ENCODE measurements at places on chromosomes 16 and 17.

DNA sequence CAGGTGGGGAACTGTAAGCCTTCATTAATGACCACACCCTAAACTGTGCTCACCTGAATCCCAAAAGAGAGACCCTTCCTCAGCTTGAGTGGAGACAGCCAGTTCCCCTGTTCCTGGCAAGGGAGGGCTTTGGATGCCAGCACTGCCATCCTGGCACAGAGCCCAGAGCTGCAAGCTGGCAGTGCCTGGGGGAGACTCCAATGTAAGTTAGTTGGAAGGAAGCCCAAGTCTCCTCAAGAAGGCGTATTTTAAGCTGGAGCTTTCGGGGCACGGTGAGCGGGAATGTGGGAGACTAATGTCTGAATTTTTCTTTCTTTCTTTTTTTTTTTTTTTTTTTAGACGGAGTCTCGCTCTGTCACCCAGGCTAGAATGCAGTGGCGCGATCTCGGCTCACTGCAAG, 4.7 kb downstream of the CDC42EP4 start:
- DNase-seq = no peak

DNA sequence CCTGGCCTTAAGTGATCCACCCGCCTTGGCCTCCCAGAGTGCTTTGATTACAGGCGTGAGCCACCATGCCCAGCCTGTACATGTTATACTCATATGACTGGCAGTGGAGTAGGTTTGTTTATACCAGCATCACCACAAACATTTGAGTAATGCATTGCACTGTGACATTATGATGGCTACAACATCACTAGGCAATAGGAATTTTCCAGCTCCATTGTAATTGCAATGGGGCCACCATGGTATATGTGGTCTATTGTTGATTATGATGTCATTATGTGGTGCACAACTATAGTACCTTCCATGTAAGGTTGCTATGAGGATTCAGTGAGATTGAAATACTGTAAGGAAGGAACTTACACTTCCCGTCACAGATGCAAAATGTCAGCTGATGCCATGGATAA, 168.9 kb downstream of the COPRS start:
- DNase-seq = no peak

DNA sequence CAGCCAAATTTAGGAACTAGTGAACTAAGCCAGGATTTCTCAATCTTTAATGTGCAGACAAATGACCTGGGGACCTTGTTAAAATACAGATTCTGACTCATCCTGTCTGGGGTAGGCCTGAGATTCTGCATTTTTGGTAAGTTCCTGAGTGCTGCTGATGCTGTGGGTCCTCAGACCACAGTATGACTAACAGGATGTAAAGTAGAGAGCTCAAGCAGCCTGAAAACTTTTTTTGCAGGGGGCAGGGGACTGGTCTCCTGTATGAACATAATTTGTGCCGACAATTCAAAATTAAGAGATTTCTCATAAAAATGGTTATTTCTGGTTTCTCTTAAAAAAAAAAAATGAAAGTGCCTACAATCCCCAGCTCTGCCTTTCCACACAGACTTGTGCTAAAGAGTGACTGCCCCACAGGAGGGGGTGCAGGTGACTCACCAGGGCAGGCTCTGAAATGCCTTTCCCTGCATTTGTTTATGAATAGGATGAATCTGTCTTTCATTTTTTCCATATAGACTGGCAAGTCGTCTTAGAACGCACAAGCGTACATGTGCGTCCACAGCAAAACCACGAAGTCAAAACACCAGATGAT, 271.5 kb downstream of the PHKB start:
- DNase-seq = no peak

- DNase-seq = no peak
Measured at GRCh38 chr16:85592700-85593493, 20.2 kb upstream of the GSE1 start.

DNA sequence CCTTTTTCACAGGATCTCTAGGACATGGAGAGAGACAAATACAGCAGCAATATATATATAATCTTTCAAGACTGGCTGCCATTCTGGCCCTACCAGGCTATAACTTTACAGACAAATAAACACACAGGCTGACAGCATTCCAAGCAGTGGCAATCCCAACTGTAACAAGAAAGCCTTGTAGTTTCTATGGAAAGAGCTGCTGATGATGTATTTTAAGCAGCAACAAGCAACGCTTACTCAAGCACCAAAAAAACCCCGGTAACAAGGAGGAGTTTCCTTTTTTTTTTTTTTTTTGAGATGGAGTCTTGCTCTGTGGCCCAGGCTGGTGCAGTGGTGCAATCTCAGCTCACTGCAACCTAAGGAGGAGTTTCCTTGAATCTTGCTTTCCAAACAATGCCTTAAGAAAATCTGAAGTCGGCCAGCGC, 23.2 kb downstream of the LSM12 start:
- DNase-seq = no peak

- peak; percentile 42 for DNase-seq
Measured at GRCh38 chr17:48814504-48814903, 2.5 kb downstream of the TTLL6 start.

DNA sequence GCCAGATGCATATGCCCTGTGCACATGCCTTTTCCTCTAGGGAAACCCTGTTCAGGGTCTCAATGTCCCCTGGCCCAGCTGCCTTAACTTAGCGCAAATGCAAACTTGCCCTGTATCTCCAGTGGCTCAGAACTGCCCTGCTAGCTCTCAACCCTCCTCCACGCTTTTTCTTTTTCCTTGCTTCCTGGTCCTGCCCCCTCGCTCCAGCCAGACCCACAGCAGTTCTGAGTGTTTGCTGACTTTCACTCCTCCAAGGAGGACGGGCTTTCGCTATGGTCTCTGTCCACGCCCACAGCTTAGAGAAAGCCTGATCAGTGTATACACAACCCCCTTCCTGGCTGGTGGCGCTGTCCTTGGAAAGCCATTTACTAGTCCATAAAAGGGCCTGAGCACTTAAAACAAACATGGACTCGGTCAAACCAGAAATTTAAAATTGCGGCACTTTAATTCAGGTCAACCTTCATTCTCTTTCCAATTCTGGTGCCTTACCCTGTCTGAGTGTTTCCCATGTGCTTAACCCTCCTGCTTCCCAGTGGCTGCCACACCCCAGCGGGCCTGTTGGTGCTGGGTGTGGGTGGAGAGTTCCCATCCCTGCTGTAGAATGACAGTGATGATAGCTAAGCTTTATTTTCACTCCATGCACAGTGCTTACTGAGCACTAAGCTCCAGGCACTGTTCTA, 15.6 kb upstream of the TMEM98 start:
- no peak for DNase-seq

GRCh38 chr16:9077091-9077809, 14.2 kb upstream of the HAPSTR1 start:
- peak; percentile 44 for DNase-seq

GRCh38 chr16:79309606-79310005, 290.9 kb downstream of the MAF start:
- DNase-seq = no peak

DNA sequence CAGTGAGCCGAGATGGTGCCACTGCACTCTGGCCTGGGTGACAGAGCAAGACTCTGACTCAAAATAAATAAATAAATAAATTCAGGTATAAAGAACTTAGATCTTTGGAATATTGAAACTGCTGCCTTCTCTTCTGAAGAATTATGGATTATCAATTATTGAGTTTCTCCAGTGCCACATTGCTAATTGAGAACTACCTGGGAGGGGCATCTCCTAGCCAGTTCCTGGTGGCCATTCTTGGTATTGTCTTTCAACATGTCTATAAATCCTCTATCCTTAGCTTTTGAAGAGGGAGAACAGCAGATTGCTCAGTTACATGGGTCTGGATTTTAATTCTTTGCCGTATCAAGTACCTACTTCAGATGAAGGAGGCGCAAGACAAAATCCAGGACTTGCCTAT, 29.2 kb downstream of the CALCOCO2 start:
- no peak for DNase-seq

GRCh38 chr16:71723537-71724319, 773 bp downstream of the PHLPP2 start:
- peak; percentile 23 for DNase-seq

DNA sequence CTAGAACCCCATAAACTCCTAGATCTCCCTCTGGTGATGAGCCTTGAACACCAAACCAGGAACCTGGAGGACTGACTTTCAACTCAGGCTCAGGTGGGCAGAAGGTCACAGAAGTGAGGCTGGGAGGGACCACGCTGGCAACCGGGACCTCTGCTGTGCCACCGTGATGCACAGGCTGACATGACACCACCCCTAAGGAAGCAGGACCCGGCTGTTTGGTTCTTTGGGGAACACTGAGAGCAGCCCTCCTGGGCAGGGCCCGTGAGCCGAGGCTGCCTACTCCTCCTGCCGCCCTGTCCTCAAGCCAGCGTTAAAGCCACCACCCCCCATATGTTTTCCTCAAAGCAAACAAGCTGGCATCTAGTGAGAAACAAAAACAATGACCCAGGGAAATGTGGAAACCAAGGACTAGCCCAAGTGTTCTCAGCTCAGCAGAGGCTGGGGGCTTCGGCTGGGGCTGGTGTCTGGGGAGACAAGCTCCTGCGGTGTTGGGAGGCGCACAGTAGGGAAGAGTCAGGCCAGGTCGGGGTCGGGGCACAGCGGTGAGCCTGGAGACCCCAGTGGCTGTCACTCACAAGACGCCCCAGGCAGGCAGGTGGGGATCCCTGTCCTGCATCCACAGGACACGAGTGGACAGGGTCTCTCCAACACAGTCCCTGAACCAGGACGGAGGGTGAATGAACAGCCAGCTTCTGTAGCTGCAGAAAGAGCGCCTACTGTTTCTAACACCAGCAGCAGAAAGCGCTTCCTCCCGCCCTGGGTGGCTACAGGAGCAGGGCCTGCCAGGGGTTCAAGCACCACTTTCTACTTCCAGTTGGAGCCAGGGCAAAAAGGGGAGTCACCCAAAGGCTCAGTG, 1.7 kb downstream of the SMIM5 start:
- no peak for DNase-seq

DNA sequence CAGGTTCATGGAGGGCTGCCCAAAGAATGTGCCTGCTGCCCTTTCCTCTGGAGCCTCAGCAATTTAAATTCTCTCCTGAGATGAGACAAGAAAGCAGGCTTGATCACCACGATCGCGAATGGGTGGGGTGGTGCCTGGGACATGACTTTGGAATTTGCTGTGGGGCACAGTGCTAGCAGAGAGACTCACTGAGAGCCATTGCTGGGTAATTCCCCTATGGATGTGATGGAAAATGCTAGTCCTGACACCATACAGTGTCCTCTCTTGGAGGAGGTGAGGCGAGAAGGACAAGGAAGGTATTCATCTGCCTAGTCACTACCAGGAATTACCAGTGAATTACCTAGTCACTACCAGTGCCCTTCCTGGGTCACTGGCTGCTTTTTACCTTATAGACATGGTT, 15.5 kb downstream of the FAM20A start:
- DNase-seq = no peak

GRCh38 chr16:66853261-66854139, 9.3 kb downstream of the CA7 start:
- DNase-seq = no peak

GRCh38 chr16:57556941-57557541, 14.6 kb downstream of the ADGRG5 start:
- DNase-seq = no peak

DNA sequence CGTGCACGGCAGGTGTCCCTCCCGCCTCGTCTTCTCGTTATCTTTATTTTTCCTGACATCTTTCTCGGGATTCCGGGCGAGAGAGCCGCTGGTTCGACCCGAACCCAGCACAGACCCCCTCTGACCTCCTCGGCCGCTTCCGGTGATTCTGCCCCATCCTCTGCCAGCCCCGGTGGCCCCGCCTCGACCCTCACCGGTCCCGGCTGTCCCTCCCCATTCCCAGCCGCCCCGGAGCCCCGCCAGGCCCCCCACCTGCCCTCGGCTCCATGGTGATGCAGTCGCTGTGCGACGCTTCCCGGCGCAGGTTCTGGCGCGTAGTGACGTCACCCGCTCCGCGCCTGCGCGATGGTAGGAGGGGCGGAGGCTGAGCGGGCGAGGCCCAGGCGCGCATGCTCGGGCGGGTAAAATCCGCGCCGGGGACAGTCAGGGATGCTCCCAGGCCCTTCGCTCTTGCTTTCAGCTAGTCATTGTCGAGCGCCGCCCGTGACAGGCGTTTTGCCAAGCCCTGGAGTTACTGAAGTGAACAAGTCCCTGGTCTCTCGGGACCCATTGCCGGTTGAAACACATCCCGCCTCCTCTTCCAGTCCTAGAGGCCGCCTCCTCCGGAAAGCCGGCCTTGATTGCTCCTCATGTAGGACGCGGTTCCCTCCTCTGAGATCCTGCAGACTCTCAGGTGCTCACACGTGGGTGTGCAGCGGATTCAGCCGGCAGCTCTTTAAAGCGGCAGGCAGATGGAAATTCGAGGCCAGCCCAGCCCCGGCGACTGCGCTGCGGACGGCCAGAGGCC, at the start of gene MTHFSD:
TSS of gene MTHFSD (minus strand) at position 319 of the 787 bp plus-strand sequence. CDS start at position 268, 51 bp downstream.
- peak; percentile 85 for DNase-seq

GRCh38 chr17:37107406-37108083, 158.8 kb downstream of the AATF start:
- no peak for DNase-seq

GRCh38 chr16:1311738-1312466, 2.5 kb downstream of the UBE2I start:
- no peak for DNase-seq

- DNase-seq = no peak
Measured at GRCh38 chr17:77999413-78000173, 41.1 kb downstream of the TNRC6C start.

DNA sequence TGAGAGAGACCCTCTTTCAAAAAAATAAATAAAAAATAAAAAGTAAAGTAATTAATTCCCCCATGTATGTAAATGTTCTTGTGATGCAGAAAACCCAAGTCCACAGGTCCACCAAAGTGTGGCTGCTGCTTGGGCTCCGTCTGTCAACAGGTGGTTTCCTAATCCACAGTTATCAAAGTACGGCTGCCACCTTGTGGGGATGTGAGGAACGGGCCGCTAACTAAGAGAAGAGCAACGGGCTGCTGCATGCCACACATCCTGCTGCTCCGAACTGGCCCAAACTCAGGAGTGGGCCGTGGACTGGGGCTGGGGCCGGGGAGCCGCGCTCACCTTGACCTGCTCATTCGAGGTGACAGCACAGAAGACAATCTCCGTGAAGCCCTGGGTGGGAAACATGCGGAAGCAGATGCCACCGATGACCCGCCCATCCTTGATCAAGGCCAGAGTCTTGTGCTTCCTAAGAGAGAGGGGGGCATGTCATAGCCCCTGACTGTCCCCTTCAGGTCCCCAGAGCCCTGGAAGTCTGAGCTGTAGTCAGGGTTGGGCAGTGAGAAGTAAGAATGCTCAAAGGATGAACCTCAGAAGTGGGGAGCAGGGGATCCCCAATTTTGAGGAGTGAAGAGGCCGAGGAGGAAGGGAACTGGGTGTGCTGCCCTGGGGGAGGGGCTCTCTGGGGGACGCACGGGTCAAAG, 4.3 kb downstream of the KAT2A start:
- peak; percentile 79 for DNase-seq

GRCh38 chr17:31838636-31839225, 20.3 kb downstream of the COPRS start:
- no peak for DNase-seq

- no peak for DNase-seq
Measured at GRCh38 chr16:56202036-56202435, 10.7 kb downstream of the GNAO1 start.

- no peak for DNase-seq
Measured at GRCh38 chr16:17691106-17691898, 220.5 kb upstream of the XYLT1 start.

- no peak for DNase-seq
Measured at GRCh38 chr16:2008631-2009163, 924 bp downstream of the ZNF598 start.

GRCh38 chr16:86089991-86090390, 191.0 kb downstream of the IRF8 start:
- no peak for DNase-seq

Data from SW 1271 (cell line).